ENCODE measurements at places on chromosomes 7 and 10.

GRCh38 chr7:17559388-17559787, 260.9 kb downstream of the AHR start:
- no peak for DNase-seq

- DNase-seq, result no peak
Observed at GRCh38 chr10:71250842-71251241, 38.5 kb downstream of the UNC5B start.

- DNase-seq, result peak; percentile 26
Observed at GRCh38 chr10:70145166-70145665, 1.3 kb downstream of the TYSND1 start.

DNA sequence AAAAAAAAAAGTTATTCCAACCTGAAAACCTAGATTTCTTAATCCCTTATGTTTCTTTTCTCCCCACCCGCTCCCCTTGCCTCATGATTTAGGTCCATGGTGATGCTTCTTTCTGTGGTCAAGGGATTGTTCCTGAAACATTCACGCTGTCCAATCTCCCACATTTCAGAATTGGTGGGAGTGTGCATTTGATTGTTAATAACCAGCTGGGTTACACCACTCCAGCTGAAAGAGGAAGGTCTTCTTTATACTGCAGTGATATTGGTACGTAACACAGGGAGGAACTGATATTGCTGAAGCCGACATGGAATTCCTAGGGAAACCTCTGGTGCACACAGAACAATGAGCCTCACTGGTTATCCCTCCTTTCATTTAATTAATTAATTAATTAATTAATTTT, 22.7 kb downstream of the DHTKD1 start:
- no peak for DNase-seq

GRCh38 chr7:94510582-94511496, 1.2 kb downstream of the CASD1 start:
- peak; percentile 78 for DNase-seq

DNA sequence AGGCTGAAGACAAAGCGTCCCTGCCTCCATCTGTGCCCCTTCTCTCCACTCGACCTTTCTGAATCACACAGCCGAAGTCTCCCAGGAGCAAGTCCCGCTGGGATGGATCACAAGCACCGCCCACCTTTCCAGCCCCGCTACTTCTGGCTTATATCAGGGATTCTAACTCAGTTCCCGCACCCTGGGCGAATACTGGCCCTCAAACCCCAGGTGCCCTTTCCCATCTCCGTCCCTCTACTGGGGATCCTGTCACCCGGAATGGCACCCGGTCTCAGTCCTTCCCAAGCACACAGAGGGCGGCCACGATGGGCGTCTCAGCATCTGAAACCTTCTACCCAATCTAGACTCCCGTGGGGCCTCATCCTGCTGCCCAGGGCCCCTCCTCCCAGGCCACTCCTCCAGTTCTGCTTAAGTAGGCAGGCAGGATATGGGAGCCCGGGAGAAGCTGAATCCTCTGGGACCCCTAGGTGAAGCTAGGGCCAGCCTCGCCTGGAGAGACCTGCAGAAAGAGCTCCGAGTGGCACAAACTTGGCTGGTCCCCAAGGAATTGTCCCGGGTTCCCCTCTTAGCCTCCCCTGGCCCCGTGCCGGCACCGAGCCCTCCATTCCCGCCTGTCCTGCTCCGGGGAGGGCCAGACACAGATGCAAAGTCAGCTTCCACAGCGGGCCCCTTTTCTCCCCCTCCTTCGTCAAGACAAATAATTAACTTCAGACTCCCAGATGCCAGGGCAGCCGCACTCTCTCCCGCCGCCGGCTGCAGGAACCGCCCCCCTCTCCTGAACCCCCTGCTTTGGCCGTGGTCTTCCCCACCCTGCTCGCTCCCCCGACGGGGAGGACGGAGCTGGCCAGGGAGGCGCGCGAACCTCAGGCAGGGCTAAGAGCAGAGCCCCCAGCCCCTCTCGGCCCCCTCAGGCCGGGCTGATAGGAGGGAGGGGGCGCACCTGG, 612 bp downstream of the KCP start:
- DNase-seq, result peak; percentile 74

DNA sequence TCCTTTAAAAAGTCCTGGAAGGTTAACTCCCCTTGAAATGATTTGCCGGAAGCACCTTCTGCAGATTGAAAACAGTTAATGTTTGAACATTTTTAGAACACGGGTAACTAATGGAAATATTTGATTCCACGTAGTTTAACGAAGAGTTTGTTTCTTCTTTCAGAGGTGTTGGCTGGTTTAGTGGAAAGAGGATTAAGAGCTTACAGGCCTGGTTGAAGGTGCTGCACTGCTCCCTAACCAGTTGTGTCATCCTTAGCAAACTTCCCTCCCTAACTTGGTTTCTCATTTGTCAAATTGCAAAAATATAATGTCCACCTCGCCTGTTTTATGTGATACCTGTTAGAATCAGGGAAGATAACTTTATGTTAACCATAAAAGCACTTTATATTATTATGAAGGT, 243.0 kb upstream of the FZD8 start:
- no peak for DNase-seq

GRCh38 chr7:36002900-36003299, 150.2 kb upstream of the EEPD1 start:
- DNase-seq, result no peak

GRCh38 chr7:94313926-94314325, 80.8 kb upstream of the COL1A2 start:
- no peak for DNase-seq

- DNase-seq, result peak; percentile 85
Observed at GRCh38 chr7:155803418-155804376, 8.6 kb downstream of the SHH start.

DNA sequence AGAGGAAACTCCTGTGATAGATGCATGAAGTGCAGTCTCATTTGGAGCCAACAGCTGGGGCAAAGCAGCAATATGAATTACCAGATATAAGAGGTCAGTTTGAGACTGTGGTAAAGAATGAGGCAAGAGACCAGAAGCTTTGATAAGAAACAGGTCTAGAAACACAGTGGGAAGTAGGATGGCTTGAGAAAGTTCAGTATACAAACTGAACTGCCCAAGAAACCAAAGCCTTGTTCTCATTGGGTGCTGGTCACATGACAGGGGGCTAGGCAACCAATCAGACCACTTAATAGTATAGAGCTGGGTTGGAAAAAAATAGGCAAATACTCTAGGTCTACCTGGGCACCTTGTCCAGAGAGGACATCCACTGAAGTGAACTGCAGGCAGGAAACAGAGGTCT, 46.2 kb upstream of the PLCE1 start:
- no peak for DNase-seq

DNA sequence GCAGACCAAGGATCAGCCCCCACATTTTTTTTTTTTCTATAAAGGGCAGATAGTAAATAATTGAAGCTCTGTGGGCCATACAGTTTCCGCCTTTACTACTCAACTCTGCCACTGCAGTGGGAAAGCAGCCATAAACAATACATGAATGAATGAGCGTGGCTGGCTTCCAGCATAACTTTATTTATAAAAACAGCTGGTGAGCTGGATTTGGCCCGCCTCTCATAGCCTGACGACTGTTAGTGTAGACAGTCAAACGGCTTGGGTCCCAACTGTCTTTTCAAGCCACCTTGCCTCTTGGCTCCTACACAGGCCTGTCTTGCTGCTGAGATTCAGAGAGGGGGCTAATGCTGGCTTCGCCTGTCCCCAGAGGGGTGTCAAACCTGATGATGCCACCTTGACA, 169.8 kb upstream of the GPR26 start:
- DNase-seq, result no peak

- peak; percentile 88 for DNase-seq
Observed at GRCh38 chr7:135713836-135714470, 14.0 kb downstream of the SLC13A4 start.

DNA sequence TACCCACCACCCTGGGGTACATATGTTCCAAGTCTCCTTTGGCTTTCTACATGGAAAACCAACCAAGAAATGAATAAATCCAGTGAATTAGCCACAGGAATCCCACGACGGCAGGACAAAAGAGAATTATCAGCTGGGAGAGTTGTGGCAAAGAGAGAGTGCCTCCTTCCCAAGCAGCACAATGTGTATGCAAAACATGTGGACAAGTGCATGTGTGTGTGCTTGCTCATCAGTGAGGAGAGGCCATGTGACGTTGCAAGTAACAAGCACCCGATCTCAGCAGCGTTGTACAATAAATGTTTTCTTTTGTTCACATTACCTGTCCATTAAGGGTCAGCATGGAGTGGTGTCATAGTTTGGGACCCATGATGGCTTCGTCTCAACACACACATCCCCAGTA, 50.0 kb upstream of the EMX2 start:
- no peak for DNase-seq

GRCh38 chr7:106480161-106480579, 180.8 kb downstream of the CCDC71L start:
- DNase-seq, result no peak

DNA sequence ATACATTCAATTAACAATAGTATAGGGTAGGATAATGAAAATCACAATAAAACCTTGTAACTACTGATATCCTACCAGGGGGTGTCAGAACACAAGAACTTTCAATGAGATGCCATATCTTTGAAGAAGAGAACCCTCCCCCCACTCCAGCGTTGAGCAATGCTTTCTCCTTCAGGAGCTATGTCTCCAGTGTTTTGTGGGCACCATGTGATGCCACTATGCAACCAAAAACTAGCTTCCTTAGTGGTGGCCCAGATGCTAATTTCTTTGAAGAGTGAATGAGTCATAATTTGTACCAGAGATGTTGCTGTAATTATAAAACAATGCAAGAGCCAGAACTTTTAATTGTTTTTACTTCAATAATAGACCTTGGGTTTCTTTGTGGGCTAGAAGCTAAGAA, 76.0 kb upstream of the ADO start:
- no peak for DNase-seq

DNA sequence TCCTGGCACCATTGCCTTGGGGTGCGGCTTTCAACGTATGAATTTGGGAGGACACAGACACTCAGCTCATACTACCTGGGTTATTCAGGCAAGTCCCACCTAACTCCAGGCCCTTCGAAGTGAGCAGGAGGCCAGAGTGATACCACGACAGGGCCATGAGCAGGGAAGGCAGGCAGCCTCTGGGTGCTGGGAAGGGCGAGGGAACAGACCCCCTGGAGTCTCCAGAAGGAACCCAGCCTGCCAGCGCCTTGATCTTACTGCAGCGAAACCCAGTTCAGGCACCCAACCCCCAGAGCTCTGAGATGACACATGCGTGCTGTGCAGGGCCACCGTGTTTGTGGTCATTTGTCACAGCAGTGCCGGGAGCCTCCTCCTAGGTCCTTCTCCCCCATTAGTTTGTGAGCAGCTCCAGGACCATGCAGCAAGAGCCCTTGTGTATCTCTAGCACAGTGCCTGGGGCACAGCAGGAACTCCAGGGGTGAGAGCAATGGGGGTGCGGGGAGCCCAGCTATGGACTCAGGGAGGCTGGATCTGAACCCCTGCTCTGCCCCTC, 7.7 kb upstream of the INSIG1 start:
- no peak for DNase-seq

DNA sequence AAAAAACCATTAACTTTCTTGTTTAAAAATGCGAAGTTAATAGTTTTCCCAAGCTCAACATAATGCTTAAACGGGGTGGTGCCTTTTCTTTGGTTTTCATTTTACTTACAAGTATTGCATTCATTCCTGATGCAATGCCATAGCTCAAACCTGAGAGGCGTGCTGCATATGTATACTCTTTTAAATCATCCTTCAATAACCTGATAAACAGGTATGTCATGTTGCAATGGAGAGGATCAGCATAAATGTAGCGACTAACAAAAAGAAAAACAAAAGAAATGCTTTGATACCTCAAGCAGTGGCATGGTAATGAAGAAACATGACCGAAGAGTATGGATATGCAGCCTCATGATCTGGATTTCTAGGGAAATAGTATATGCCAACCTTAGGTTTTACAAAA, 95.4 kb downstream of the IDE start:
- DNase-seq, result no peak

- DNase-seq, result no peak
Observed at GRCh38 chr10:103470761-103471653, 8.0 kb downstream of the CALHM3 start.

- DNase-seq, result no peak
Observed at GRCh38 chr7:44322631-44323363, 2.6 kb downstream of the CAMK2B start.

DNA sequence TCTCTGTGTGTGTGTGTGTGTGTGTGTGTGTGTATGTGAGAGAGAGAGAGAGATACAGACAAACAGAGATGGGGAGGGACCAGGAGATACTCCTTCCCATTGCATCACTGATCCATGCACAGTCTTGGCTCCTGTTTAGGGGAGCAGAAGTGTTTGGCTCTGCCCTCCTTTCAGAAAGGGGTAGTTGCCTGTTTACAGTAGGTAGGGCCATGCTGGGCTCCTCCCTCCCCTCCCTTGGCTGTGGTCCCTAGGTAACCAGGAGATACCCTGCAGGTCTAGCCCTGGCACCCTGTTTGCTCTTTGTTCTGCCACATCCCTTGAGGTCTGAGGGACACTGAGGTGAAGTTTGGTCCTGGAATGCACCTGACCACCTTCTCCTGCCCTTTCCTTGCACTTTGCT, 95.3 kb downstream of the RAMP3 start:
- DNase-seq, result no peak

DNA sequence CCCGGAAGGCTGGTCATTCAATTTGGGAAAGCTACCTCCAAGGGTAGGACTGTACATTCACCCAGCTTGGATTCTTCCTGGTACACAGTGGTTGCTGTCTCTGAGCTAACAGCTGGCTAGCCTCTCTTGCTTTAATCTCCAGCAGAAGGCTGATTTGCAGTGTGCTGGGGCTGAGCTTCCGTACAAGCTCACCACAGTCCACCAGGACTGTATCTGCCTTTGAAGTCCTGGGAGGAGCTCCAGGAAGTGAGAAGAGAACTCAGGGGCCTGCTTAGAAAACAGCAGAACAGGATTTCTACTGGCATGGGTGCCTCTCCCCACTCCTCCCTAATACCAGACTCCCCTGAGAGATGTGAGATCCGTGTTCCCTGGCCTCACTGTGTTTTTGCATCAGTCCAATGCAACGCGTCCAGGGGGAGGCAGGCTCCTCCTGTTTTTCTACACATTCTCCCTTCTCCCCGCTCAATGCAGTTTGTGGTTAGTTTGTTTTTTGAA, 6.6 kb downstream of the AFAP1L2 start:
- DNase-seq, result peak; percentile 64

DNA sequence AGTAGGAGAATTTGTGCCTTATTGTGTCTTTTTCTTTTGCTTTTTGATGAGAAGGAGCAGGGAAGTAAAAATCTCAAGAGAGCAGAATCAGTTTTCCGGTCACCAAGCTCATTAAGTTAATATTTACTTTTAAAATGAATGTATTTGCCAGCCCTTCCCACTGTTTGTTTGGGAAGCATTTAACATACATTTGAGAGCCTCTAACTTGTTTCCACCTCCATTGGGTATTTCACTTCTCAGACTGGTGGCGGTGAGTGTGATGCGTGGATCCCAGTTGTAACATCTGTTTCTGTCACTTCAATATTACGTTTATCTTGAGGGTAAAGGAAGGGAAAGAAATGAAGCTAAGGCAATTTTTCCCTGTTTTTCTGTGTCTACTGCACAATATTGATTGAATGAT, 22.8 kb downstream of the CDK14 start:
- no peak for DNase-seq

GRCh38 chr10:95588025-95588424, 26.9 kb upstream of the SORBS1 start:
- no peak for DNase-seq

GRCh38 chr10:4396401-4397283, 429.4 kb upstream of the AKR1E2 start:
- no peak for DNase-seq

GRCh38 chr10:88260329-88261051, 322.6 kb downstream of the RNLS start:
- DNase-seq, result no peak

- no peak for DNase-seq
Observed at GRCh38 chr7:135160858-135161653, 9.5 kb downstream of the CYREN start.
